ENCODE measurements at places on chromosomes 4 and X.

GRCh38 chr4:146311238-146311970, 97.1 kb downstream of the REELD1 start:
- no peak for DNase-seq

DNA sequence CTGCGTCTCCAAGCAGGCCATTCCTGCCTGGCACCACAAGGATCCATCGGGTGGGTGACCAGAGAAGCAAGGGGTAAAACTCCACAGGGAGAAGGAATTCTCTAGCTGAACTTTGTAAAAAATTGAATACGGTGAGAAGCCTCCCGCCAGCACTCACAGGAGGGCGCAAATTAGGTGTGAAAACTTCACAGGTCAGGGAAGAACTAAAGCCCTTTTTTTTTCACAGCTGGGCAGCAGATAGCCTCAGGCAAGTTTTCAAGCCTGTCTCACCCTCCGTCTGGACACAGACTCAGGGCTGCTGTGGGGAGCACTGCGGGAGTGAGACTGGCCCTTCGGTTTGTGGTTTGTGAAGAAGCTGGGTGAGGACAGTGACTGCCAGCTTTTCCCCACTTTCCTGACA, 224.1 kb upstream of the FGF16 start:
- DNase-seq: no peak

DNA sequence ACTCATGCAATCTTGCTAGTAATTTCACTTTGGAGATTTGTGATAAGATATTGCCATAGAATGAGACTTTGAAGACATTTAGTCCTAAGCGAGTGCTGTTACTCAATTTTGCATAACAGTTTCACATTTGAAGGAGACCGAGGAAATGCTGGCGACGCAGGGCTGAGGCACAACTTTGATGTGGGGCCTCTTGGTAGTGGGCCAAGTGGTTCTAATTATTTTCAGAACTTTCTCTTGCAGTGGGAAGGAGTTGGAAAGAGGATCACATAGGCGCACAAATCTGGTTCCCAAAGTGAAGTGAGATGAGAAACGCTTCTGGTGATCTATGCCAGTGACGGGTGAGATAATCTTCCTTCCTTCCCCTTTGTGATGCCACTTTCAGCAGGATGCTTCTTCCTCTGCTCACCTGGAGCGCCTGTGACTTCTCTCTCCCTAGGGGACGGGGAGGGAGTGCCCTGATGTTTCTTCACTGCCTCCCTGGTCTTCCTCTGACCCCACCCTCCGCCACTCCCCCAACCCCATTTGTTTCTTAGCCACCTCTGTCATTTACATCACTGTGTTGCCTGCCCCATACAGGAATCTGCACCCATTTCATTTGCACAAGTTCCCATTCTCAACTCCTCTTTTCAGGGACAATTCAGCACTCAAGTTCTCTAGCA, 138.9 kb upstream of the MID1 start:
- DNase-seq: no peak

GRCh38 chr4:18405054-18405453, 383.5 kb upstream of the LCORL start:
- no peak for DNase-seq

- DNase-seq: no peak
These were observed 13.8 kb downstream of the GPC4 start for GRCh38 chrX:133401536-133401935.

- no peak for DNase-seq
These were observed 614.6 kb upstream of the SMIM31 start for GRCh38 chr4:164139291-164139690.

GRCh38 chr4:116389139-116389538, 696.2 kb downstream of the TRAM1L1 start:
- no peak for DNase-seq

DNA sequence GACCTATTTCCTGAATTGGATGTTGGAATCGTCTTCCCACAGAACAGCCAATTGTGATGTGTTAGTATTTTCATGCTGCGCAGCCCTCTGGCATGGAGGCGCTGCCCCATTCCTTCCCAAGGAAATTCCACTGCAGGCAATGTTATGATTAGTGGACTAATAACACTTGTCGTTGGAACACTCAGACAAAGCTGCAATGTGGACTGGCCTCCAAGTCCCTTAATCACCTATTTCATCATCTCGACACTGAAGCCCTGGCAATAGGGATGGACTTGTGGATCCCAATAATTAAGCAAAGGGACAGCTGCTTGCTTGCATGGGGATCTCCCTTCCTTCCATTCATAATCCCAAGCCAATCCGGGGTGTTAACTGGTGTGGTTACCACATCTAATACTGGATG, 78.8 kb upstream of the PLAC1 start:
- DNase-seq: no peak

- DNase-seq: peak; percentile 39
These were observed 35.0 kb downstream of the FBXW7 start for GRCh38 chr4:152500800-152501434.

DNA sequence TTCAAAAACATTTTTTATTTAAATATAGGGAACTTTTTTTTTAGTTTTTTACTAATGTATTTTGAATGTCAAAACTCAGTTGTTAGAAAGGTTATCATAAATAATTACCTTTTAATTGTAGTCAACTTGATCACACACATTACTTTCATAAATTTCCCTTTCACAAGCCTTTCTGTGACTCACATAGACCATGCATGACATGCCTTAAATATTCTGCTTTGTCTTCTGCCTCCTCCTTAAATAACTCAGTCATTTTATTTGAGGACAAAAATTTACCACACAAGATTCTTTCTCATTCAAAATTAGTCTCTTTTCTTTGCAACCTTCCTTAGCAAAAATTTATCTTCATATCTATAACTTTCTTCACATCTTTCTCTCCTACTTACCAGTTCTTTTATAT, 219.9 kb downstream of the EVC2 start:
- DNase-seq: no peak

DNA sequence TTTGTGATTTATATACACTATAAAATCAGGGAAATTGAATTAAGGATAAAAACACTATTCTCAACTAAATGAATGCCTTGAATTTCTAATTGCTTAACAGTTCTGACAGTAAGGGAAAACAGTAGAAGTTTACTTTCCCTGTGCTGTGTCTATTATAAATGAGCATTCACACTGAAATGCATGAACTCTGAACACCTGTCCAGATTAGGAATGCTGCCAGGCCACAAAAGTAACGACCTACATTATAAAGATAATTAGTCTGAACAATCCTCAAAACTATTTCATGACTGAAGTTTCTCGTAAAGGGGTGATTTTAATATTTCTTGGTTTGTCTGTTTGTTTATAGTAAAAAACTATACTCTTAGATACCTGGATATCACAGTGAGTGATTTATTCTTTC, 2.0 kb downstream of the NDST3 start:
- no peak for DNase-seq

- no peak for DNase-seq
These were observed 1264.7 kb downstream of the PCDH7 start for GRCh38 chr4:31984872-31985271.

- no peak for DNase-seq
These were observed 13.8 kb upstream of the SH3TC1 start for GRCh38 chr4:8185295-8185694.

DNA sequence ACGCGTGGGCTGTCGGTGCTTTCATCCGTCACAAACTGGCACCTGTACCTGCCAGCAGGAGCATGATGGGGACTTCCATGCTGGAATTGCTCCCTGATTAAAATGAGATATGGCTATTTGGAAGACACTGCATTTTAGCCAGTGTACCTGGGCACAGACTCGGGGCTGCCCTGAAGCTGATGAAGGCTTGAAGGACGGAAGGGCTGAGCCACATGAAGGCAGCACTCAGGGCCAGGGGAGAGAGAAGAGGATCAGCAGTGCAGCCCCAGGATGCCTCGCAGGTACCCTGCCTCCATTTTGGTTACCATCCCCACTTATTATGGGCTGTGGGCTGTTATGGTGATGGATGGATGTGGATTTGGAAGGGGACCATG, 79.0 kb downstream of the CRMP1 start:
- no peak for DNase-seq

GRCh38 chr4:189533603-189534002, 407.1 kb upstream of the FRG1 start:
- no peak for DNase-seq

DNA sequence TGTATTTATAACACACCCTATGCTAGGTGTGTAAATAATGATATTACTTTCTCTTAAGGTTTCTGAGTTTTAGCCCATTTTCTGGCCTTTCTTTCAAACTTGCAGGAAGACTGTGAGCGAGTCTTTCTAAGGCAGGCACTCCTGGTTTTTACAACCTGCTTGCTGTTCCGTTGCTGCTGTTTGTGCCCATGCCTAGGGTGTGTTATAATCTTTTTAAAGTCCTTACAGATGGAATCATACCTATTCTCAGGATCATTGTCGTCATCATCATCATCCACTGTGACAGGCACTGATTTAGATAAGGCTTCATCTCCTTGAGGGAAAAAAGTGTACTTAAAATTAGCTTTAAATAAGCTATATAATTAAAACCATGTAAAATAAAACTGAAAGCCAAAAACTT, 110.0 kb downstream of the ATRX start:
- no peak for DNase-seq

DNA sequence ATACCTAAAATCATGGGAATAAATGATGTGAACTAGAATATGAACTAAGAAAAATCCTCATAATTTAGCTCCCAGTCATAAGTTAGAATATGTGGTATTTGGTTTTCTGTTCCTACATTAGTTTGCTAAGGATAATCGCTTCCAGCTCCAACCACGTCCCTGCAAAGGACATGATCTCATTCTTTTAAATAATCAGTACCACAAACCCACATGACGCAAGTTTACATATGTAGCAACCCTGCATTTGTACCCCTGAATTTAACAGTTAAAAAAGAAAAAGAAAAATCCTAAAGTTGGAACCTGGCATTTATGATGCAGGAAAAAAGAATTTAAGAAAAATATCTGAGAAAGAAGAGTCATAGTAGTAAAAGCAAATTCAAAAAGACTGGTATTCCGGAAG, 13.3 kb downstream of the UBA6 start:
- DNase-seq: no peak

GRCh38 chrX:40806513-40807220, 71.3 kb upstream of the MED14 start:
- no peak for DNase-seq

DNA sequence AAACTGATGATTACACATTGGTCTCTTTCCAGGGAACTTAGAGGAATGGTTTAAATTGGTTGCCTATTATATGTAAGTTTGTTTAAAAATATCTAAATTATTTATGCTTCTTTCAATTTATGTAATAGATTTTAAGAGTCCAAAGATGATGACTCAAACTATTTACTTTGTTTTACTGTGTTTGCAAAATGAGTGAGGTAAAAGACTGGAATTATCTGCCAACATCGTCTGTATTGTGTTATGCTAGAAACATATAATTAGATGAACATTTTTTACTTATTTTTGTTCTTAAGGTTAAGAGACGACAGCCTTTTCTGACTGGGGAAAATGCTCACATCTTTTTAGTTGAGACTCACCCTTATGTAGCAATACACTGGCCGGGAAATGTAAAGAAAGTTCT, 51.1 kb upstream of the SYTL5 start:
- DNase-seq: no peak

DNA sequence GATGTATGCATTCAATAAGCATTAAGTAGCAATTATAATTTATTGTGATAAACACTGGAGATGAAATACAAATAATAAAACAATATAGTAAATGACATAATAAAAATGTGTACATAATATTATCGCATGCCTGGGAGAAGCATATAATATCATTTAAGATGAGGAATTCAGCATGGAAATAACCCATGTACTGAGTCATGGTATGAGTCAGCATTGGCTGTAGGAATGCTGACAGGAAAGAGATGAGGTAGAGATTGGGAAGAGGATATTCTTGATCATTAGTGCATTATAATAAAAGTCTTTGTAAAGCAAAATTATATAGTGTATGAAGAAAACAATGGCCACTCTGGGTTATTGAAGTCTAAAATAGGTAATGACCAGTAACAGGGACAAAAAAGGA, 82.8 kb downstream of the MAGEB10 start:
- no peak for DNase-seq

GRCh38 chrX:149541521-149542047, 772 bp downstream of the EOLA1 start:
- DNase-seq: no peak

DNA sequence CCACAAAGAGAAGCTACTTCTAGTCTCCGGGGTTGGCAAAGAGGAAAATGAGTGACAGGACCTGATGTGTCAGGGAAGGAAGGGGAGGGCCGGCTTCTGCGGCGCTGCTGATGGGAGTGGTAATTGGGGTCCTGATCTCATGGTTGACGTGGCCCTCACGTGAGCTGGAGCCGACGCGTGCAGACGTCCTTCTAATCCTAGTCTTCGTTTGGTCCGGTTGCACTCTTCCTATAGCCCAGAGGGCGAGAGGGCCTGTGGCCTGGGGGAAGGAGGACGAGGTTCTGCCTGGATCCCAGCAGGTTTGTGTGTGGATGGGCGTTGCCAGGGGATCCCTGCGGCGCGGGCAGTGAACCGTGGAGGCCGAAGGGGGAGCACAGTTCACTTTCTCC, at the start of gene ARMCX1:
ARMCX1 (plus strand) TSS at position 186 of the 389 bp plus-strand sequence. CDS start 2,384 bp downstream, outside the sequence.
- DNase-seq: peak; percentile 31

- DNase-seq: no peak
These were observed 54.5 kb downstream of the RS1 start for GRCh38 chrX:18617407-18617750.

DNA sequence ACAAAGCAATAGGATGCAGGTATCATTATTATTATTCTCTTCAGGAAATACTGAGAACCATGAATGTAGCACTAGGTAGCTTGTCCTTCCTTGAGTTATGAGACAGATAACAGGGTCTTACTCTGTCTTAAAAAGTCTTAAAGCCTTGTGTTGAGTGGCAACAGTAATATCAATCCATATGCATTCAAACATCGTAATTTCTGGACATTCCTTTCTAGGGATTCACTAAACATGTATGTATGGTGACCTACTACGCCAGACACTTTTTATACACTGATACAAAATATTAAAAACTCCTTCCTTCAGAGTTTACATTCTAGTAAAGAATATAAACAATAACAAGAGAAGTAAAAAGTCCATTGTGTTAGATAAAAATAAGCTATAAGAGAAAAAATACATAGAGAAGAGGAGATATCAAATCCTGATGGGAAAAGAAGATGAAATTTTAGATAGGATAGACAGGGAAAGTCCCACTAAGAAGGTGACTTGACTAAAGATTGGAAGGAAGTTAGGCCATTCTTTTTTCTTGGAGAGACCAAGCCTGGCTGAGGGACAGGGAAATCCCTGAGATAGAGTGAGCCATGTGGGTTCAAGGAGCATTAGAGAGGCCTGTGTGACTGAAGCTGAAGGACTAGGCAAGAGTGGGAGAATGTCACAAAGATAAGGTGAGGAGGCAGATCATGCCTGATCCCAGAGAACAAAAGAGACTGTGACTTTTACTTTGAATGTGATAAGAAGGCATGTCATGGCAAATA, 5.0 kb upstream of the DDX60L start:
- no peak for DNase-seq
